Pericardium fibroblast (primary cell): ENCODE measurements at places on chromosomes 6 and 20. TPM values are rescaled to one million over a fixed set of nuclear protein-coding genes. Genes with fewer than 3 reads are reported as not detected.

OR2H2 gene
- total RNA-seq, result not detected in 2 replicates

WFDC10A gene
- not detected in 2 replicates for total RNA-seq

TRIM31 gene
- not detected in 2 replicates for total RNA-seq

RFX6 gene
- total RNA-seq, result not detected in 2 replicates

HRH3 gene
- not detected in 2 replicates for total RNA-seq

CHMP4B gene
- 41.2 and 51.1 TPM in 2 replicates for total RNA-seq
